ENCODE measurements at places on chromosomes 12 and 14.

DNA sequence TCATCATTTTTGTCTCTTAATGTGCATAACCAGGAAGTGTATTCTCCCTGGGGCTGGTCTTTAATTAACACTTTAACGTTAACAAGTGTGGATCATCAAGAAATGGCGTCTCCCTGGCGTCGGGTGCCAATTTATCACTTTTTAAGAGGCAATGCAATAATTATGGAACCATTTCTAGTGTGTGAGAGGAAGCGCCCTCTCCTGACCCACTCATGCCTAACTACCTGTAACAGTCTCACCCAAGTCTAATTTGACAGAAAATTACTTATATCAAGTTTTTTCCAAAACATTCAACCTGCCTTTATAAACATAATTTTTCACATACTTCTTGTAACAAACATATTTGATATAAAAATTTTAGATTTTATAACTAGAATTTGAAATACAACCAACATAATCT lies 905.3 kb upstream of the MDGA2 start:
- H3K4me1 ChIP-seq: no peaks in the 10 kb centered on the region
- DNase-seq: no peak
- H3K4me3 ChIP-seq: no peak overlapping the region
- no peaks in the 10 kb centered on the region for H3K36me3 ChIP-seq
- H3K27ac ChIP-seq: no peak overlapping the region

GRCh38 chr12:98698603-98699463 lies 53.7 kb downstream of the APAF1 start:
- H3K27ac ChIP-seq: no peak overlapping the region
- H3K4me1 ChIP-seq: no peaks in the 10 kb centered on the region
- DNase-seq: peak; percentile 71
- H3K27me3 ChIP-seq: no peaks in the 10 kb centered on the region
- H3K36me3 ChIP-seq: no peaks in the 10 kb centered on the region

- peak; percentile 40 for DNase-seq
- H3K27ac ChIP-seq: peak overlapping the region; percentile 85
- H3K4me3 ChIP-seq: peak overlapping the region; percentile 7
- no peaks in the 10 kb centered on the region for H3K27me3 ChIP-seq
- H3K4me1 ChIP-seq: peaks cover 27% of the 10 kb centered on the region
- H3K36me3 ChIP-seq: no peaks in the 10 kb centered on the region
These were observed 203.7 kb downstream of the PPM1H start for GRCh38 chr12:62731055-62731820.

DNA sequence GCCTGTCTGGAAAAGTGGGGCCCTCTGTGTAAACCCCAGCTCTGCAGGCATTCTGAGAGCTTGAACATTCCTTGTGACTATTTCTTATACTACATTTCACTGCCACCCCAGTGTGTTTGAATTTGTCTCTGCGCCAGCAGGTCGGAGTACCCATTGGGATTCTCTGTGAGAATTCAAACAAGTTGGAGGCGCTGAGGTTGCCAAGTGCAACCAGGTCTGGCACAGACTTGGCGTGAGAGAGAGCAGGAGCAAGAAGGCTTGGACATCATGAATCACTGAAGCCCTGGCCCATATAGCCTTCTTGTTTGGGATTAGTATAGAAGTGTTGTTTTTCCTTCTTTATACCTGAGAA lies 33.0 kb upstream of the ATP2A2 start:
- no peaks in the 10 kb centered on the region for H3K36me3 ChIP-seq
- H3K4me1 ChIP-seq: peaks cover 2% of the 10 kb centered on the region
- H3K4me3 ChIP-seq: no peak overlapping the region
